ENCODE measurements at places on chromosomes 2 and 18.

GRCh38 chr18:31657823-31658669 is 26.3 kb downstream of the B4GALT6 start:
- DNase-seq: peak; percentile 40

DNA sequence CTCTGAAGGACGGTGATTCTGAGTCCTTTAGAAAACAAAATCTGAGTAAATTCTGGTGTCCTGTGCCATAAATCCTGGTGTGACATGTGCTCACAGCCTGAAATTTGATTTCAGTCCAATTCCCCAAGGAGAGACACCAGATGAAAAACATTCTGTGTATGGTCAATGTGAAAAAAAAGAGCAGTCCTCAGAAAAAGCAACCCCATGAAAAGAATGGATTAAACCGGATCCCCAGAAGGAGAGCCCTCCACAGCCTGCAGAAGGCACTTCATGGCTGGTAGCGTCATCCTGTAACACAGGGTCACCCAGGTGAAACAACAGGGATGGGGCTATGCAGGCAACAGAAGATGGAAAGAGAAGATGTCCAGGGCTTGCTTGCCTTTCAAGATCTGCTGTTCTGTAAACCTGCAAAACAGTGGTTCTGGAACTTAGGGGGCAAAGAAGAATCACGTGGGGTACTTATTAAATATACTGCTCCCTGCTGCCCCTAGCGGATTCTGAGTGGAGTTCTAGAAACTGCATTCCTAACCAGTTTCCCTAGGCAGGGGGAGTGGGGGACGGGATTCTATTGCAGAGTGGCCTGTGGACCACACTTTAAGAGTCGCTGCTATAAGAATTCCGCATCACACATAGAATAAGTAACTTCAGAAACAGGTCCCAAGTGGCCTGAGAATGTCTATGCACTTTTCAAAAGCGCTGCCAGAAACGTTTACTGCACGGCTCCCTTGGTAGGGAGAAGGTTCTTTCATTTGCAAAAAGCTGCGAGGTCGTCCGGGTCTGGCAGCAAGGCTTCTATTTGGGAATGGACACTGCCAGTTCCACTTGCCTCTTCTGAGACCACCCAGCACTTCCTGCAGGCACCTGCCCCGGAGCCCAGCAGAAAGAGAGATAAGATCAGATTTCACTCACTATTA is 118.9 kb upstream of the ARL5A start:
- no peak for DNase-seq

GRCh38 chr2:171244970-171245782 is 84.5 kb upstream of the TLK1 start:
- DNase-seq: no peak

DNA sequence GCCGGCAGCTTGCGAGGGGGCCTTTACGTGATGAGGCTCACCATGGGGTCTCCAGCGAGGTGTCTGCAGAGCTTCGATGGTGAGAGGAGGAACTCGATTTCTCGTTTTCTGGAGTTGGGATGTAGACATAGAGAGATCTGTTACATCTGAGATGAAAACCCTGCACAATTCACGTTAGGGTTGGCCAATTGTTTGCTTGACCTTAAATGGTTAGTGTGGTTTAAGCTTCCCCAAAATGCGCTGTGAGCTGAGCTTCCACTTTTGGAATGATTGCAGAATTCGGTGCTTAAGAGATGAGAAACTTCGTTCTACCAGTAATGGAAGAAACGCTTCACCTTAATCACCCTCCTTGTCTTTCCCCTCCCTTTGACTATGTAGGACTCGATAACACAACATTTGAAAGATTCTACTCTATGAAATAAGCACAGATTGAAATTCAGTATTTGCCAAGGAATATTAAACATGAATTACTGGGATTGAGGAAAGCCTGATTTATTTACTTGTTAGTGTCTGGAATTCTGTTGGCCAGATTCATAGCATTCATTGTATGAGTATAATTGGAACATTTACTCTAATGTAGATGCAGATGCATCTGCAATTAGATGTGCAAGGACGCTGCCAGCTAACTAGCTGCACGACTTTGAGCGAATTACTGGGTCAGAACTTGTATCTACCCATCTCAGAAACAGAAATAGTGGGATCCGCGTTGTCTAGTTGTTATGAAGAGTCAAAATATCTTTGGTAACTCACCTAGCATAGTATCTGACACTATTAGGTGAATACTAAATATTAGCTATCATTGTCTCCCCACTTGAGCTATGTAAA is 1.6 kb upstream of the KLF7 start:
- no peak for DNase-seq

DNA sequence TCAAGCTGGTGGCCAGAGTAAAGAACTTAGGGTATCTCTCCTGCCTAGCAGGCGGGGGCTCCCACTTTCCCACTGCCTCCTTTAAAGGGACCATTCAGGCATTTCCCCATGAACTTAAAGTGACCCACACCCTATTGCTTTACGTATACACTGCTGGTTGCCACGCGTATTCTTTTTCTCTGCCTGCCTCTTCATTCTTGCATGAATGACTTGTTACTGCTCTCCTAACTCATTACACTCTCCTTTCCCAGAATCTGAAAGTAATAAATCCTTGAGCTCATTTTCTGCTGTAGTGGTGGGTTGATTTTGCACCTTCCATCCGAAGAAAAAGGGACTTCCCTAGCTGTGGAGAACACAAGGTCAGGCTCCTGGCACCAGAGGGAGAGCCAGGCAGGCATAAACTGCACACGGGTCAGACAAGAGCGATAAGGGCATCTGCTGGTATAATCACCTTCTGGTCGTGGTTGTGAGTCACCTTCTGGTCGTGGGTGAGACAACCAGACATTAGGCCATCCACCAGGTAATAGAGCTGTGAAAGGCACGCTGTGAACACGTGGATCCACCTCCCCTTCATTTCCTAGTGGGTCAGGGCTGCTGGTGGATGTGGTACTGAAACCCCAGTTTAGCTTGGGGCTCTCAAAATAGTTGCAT is 950.3 kb downstream of the SOCS6 start:
- no peak for DNase-seq

- no peak for DNase-seq
These were observed 45.6 kb downstream of the PDE1A start for GRCh38 chr2:182381225-182381624.

DNA sequence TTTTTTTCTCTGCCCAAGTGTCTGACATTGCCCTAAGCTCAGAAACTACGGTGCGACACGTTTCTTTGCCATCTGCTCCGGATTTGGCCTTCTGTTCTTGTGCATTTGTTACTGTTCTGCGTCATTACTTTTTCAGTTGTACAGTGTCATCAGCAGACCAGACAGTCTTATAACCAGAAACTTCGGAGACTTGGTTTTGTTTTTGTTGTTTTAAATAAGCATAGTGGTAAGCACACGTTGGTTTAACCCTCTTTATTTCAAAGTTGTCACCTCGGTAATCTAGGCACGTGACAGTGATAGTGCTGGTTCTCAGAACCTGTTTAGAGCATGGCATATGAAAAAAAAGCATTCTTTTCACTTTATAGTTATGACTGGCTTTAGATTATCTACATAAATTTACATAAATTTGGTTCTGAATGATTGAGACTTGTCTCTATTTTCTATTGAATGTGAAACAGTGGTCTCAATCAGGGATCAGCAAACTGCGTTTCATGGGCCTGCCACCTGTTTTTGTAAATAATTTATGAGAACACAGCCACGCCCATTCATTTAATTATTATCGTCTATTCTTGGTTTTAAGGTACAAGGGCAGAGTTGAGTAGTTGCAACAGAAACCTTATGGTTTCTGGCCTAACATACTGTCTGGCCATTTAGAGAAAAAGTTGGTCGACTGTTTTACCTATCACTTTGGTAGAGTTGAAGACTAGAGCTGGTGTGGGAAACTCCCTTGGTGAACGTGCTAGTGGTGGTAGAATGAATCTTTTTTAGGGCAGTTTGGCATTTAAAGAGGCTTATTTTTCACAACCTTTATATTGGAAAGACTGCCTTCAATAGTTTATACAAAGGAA is 106.5 kb downstream of the ZNF532 start:
- DNase-seq: no peak

GRCh38 chr2:241811201-241811951 is 2.4 kb downstream of the NEU4 start:
- DNase-seq: no peak

DNA sequence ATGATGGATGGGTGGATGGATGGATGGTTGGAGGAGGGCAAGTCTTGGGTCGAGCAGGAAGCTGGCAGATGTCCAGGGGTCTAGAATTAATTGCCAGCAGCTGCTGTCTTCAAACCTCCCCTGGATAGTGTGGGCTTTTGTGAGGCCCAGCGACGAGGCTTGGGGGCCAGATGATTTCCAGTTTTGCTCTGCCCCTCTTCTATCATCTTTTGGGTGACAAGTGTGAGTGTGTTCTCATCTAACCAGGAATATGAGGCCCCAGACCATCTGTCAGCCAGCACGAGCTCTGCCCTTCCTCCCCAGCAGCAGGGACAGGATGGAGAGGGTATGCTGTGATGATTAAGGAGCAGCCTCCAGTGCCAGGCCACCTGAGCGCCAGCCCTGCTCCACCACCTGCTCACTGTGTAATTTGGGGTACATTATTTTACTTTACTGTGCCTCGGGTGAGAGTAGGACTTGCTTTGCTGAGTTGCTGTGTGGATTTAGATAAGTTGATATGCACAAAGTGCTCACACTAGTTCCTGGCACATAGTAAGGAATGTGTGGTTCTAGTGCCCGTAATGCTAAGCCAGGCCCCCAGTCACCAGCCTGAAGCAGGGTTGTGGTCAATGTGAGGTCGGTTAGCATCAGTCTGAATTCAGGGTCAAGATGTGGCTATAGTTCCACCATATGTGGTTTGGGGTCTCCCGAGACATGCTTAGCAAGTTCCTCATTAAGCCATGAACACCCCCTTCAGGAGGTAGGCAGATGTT is 251.1 kb downstream of the CYP26B1 start:
- DNase-seq: no peak

DNA sequence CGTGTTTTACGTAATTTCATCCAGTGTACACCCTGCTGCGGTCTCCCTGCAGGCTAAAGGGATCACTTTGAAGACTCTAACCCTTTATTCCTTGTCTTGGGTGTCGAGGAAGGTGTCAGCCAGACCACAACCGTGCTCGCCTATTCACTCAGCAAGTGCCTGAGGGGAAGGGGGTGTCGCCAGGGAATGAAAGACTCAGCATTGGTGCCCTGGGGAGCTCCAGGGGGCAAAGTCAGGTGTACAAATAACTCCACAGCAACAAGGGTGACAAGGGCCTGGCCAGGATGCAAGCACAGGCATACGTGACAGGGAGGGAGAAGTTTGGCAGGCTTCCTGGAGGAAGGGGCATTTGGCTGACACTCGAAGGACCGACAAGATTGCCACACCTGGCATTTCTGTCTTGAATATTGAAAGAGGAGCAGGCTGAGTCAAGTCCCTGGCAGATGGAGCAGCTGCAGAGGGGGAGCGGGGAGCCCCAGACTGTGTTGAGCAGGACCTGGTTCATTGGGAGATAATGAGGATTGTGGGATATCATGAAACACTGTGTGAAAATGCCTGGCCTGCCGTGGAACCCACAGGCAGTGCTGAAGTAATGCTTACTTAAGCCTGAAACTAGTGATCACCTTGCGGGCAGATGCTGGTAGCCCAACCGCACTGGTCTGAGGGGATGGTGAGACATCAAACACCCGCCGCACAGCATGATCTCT is 93.9 kb downstream of the RHOB start:
- DNase-seq: no peak

DNA sequence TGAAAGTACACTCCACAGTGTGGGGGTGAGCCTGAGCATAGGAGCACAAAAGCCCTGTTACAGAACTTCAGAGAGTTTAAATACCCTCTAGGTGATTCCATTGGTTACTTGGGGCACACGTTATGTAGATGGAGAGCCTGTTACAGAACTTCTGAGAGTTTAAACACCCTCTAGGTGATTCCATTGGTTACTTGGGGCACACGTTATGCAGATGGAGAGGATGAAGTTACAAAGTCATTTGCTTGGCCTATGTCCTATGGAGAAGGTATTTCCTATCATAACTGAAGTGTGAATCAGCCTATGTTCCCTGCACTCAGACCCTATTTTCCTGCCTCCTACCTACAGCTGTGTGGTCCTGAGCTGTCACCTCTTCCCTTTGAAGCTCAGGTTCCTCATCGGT is 3.8 kb upstream of the CAPN10 start:
- no peak for DNase-seq

DNA sequence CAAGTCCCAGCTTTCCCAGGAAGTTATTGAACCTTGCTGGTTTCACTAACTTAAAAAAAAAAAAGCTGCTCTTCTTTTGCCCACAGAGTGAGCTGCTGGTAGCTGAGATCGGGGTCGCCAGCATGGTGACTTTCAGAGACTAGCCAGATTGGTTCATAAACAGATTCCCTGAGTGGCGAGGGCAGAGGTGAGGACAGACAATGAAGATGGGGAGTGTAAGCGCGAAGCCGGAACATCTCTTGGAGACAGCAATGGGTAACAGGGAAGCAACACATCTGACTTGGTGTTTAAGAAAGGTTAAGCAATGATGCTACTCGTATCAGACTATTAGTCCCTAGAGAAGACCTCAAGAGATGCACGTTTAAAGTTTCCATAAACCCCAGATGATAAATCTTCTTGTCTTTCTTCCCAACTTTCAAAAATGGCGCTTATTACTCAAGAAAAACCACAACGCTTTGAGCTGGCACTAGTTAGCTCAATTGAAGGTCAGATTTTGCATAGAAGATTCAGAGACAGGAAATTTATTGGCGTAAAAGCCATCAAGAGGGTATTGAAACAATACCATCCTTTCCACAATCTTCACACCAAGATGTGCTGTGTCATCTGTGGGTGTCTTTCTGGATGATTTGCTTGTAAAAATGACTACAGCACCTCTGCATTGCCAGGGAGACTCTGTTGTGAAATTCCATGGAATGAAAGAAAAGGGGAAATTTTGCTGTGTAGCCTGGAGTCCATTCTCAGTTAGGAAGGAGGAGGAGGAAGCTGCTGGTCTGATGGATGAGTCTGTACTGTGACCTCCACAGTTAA is 193.1 kb upstream of the CXCR4 start:
- no peak for DNase-seq

- DNase-seq: no peak
These were observed 60.0 kb upstream of the DTNA start for GRCh38 chr18:34650121-34650545.

DNA sequence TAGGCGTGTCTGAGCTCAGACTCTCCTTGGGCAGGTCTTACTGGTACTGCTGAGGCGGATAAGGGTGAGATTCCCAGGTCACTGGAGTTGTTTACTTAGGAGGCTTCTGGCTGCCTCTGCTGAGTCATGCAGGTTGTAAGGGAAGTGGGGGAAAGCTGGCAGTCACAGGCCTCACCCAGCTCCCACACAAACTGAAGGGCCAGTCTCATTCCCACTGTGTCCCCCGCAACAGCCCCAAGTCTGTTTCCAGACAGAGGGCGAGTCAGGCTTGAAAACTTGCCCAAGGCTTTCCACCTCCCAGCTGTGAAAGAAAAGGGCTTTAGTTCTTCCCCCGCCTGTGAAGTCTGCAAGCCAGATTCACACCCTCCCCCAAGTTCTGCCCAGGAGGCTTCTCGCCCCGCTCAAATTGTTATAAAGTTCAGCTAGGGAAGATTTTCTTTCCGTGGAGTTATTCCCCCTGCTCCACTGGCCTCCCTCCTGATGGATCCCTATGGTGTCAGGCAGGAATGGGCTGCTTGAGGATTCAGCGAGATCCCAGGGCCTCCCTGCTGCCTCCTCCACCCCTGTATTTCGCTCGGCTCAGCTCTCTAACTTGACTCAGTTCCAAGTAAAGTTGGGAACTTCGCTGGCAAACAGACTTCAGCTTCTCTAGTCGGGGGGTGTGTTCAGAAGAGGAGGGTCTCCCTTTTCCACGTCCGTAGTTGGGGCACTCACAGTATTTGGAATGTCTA is 248.6 kb downstream of the NR4A2 start:
- no peak for DNase-seq

- DNase-seq: no peak
These were observed 9.5 kb downstream of the CHAC2 start for GRCh38 chr2:53777134-53777533.

All from stimulated activated naive CD4-positive, alpha-beta T cell treated with Interleukin-2 at 50 U/mL for 16 hours (primary cell).